ENCODE measurements at places on chromosomes 4 and X.
A peak's percentile ranks its signal among the peaks of the same experiment; 100 is the strongest.

DNA sequence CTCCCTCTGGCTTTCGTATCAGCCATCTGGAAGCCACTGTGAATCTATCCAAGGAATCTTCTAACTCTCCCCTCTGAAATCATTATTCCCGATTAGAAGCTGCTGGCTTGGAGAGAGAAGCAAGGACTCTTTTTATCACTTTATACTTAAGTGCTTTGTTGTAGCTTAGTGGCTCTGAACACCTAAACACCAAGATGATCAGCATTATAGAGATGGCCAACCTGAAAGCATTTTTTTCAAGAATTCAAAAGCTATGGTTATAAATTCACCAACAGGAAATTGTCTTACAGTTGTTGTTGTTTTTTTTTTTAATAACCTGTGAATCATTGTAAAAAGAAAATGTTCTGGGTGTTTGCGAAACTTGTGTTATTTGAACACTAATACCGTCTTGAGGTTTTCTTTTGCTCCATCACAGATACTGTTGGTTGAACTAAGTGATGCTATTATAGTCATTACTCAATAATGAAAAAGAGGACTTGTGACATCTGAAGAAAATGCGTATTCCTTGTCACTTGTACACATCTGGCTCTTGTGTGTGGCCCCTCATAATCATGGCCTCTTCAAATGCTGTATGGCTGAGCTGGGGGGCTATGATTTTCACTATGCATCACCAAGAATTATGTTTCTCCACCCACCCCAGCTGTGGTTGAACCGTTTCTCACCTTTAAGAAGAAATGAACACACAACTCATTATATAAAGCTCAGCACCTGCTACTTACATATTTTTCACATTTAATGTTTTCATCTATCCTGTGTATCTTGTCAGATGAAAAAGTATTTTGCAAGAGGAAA, 11.8 kb upstream of the SMIM43 start:
- DNase-seq, result no peak

DNA sequence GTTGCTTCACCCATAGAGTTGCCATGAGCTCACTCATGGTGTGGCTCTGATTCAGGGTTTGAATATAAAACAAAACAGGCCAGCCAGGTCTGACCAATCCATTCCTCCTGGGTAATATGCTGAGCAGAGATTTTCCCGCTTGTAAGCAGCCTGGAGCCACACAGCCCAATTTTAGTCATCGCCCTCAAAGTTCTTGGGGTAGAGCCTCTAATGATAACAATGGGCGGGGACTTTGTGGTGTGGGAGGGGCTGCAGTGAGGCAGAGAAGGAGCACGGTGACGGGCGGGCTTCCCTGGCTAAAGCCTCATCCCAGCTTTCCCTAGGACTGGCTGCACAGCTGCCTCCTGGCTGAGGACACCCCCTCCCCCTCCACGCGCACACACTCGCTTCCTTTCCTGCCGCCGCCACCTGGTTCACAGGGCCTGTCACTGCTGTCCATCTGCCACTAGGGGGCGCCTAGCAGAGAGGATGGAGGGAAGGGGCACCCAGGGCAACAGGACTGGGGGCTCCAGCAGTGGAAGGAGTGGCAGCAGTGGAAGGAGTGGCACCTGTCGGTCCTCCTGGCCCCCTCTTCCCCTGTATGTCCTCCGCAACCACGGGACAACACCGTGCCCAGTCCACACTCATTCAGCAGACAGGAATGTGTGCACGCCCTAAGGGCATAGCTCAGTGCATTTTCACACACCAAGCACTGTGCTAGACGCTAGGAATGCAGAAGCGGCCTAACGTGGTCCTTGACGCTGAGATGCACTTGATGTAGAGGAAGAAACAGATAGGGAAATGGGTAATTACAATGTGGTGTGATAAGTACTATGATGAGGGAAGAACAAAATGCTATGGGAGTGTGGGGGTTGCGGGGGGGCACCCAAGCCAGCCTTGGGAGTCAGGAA, 26.8 kb downstream of the PRPS1 start:
- DNase-seq, result peak; percentile 10

GRCh38 chr4:45897946-45898585, 225.8 kb downstream of the GABRG1 start:
- DNase-seq, result no peak

GRCh38 chr4:751676-752075, 46.0 kb downstream of the PCGF3 start:
- DNase-seq, result no peak

DNA sequence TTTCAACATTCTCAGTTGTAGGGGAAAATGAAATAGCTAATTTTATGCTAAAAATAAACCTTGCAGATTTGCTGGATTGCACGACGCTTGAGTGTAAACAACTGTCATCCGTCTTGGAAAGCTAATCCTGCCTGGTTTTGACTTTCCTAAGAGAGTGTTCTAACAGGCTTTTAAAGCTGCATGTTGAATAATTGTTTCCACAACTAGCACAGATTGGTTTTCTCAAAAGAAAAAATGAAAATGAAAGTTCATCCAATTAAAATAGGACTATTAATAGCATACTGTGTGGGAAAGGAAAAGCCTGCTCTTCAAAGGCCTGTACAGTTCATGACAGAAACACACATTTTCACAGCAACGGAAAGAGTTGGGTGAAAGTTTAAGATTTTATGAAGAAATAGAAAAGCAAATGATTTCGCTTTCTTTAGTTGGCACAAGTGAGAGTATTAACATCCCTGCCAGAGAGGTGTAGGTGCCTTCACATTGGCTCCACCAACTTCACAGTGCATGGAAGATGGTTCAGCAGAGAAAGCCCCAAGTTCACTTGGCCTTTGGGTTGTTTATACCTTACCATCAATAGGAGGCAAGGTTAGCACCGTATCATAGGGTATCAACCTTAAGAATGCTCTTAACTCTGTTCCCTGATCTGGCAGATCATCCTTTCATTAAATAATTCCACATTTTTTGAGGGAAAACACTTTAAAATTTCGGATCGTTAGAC, 140.0 kb upstream of the GUCY1A1 start:
- DNase-seq, result no peak

GRCh38 chrX:68570598-68570997, 71.7 kb downstream of the YIPF6 start:
- DNase-seq, result no peak

DNA sequence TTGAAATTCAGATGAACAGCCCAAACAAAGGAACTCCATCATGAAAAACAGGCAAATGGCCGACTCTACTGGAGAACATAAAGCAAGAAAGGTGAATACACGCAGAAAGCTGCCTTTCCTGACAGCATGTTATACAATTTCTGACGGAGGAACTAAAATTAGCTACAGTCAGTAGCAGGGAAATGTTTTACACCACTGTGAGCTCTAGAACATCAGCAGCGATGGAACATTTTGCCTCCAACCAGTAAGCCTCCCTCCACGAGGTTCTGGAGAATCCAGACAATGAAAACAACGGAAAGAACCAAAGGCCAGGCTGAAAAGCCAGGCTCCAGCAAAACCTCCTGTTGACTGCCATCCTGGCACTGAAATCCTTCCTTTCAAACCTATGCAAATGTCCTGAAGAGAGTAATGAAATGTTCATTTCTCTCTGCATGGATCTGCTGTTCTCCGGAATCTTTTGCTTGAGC, 78.9 kb downstream of the IRF2 start:
- no peak for DNase-seq

- DNase-seq, result no peak
Observed at GRCh38 chrX:148259990-148260389, 240.4 kb upstream of the AFF2 start.

DNA sequence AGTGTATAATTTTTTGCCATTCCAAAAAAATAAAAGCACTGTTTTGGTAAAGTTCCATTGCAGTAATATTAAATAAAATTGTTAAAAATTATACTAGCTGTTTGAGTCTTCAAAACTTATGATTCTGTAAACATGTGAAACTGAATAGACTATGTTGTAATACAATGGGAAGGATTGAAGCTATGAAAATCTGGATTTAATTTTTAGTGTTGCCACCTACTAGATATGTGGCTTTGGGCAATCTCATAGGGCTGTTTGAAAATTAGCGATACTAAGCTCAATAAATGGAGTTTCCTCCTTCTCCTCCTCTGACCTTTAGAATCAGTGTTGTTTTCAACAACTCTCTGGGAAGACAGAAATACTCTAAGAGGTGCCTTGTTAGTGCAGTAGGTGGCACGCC, 4.5 kb downstream of the PGRMC2 start:
- DNase-seq, result no peak

GRCh38 chr4:53929311-53929710, 135.1 kb downstream of the CHIC2 start:
- no peak for DNase-seq

DNA sequence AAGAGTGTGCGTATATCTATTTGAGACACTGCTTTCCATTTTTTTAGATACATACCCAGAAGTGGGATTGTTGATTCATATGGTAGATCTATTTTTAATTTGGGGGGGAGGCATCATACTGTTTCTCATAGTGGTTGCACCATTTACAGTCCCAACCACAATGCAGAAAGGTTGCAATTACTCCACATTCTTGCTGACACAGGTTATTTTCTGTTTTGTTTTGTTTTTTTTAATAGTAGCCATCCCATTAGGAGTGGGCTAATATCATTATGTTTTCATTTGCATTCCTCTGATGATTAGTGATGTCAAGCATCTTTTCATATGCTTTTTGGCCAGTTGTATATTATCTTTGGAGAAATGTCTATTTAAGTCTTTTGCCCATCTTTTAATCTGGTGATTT, 15.1 kb upstream of the LHFPL1 start:
- no peak for DNase-seq

DNA sequence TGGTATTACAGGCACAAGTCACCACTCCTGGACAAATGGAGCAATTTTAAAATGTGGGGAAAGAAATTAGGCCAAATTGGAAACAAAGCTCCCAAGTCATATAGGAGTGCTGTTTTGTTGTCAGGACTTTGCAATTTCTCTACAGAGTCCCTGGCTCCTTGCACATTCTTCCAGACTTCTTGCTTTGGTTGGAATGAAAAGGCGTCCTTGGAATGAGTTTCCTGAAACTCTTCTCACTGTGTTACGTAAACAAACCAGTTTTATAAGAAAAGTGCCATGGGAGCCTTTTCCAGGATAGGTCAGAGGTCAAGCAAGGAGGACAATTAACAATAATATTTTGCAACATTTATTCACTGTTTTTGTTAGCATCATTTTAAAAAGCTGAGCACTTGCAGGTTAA, 32.4 kb upstream of the KIT start:
- DNase-seq, result no peak

DNA sequence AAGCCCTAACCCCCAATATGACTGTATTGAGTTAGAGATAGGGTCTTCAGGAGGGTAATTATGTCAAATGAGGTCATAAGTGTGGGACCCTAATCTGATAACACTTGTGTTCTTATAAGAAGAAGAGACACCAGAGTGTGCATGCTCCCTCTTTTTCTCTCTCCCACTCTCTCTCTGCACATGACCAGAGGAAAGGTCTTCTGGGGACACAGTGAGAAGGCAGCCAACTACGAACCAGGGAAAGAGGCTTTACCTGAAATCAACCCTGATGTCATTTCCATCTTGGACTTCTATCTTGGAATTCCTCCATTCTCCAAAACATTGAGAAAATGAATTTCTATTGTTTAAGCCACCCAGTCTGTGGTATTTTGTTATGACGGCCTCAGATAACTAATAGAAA, 97.2 kb upstream of the MAD2L1 start:
- DNase-seq, result no peak

DNA sequence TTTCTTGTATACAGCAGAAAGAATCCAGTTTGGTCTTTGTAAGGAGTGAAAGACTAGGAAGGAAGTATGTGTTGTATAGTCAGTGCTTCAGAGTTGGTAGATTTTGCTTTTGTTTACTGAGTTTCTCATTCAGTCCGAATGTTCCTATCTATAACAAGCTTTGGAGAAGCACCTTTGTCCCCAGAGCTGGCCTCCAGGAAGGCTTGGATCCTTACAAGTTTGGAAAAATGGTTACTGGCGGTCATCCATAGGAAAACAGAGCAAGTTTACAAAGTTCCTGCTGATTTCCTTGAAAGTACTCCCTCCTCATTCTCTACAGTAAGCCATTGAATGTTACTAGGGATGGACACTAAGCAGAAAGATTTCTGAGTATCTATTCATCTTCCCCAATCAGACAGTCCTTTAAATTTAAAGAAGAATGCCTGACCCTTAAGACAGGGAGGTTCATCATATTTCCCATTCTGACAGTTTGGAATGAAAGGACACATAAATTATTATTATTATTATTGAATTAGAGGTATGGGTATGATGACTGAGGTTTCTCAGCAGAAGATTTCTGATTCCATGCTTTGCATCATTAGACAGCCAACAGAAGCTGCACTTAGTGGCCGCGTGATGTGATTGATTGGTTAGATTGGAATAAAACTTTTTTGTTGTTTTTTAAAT, 35.8 kb downstream of the FAT4 start:
- no peak for DNase-seq

DNA sequence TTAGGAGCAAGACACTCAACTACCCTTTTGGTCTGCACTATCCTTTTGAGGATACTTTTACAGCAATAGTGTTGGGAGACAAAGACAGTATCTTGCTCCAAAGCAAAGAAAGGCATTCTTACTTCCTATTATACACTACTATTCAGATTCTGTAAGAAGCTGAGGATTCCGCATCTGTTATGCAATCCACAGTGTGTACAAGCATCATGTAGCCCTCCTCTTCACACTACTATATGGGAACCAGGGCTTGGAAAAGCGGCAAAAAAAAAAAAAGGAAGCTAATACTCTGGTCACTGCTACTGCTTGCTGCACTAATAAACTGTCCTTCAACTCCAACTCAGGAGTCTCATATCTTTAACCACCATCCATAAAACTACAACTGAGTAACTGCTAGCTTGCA, 59.1 kb downstream of the FBXW7 start:
- DNase-seq, result no peak

- no peak for DNase-seq
Observed at GRCh38 chr4:10442976-10443375, 14.2 kb downstream of the ZNF518B start.

DNA sequence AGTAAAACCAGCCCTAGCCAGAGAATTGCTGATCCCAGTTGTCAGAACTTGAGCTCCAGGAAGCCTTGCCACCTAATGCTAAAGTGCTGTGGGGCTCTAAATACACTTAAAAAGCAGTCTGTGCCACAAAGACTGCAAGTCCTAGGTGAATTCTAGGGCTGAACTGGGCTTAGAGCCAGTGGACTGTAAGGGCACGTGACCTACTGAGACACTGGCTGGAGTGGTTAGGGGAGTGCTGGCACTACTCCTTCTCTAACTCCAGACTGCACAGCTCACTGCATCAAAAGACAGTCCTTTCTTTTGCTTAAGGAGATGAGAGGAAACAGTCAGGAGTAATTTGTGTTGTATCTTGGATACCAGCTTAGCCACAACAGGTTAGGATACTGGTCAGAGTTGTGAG, 1240.2 kb downstream of the FAM133A start:
- no peak for DNase-seq

DNA sequence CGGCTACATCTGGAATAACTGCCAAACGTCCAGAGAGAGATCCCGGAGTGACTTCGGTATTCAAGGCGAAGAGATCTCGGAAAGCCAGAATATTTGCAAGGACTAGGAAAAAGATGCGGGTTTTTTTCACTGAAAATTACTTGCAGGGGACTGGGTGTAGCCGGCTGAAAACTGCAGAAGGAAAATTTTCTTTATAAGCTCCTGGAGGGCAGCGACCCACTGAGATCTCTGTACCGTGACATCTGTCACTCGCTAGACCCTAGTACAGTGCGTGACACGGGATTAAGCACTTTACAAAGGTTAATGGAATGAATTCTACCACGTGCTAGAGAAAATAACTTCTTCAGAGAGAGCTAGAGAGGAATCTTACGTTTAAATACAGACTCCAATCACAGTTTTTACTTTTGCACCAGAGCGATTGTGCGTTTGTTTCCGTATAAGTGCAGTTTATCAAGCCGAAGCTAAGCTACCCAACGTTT, 1.1 kb upstream of the LCORL start:
- no peak for DNase-seq
